ENCODE measurements at places on chromosomes 3 and 15.

- DNase-seq = no peak
Observed at GRCh38 chr3:134330883-134331810, 43.1 kb downstream of the AMOTL2 start.

DNA sequence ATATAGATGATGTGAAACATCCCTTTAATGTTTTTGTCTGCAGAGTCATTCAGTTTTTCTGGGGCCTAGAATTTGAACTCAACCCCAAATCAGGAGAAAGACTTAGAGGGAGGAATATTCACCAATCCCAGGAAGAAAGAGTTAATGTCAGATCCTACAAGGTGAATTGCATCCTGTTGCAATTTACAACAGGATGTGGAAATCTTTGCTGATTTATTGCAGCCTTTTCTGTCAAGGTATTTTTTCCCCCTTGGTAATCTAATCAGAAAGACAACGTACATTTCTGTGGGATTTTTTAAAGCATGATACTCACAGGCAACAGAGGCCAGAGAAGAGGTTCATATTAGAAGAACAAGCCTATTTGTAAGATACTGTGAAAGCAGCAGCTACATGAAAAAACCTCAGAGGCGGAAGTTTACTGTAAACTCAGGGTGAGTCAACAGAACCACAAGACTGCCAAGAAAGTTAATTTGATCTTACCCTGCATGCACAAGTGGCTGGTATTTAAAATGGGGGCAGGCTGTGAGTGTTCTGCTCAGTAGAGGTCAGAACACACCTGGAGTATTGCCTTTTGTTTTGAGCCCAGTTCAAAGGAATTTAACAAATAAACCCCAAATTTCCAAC, 531.9 kb downstream of the AGBL1 start:
- DNase-seq = no peak

- DNase-seq = no peak
Observed at GRCh38 chr15:31427411-31427810, 100.8 kb downstream of the KLF13 start.

GRCh38 chr3:66066963-66067617, 28.4 kb upstream of the MAGI1 start:
- DNase-seq = no peak

- no peak for DNase-seq
Observed at GRCh38 chr3:46214751-46215352, 6.7 kb upstream of the CCR1 start.

DNA sequence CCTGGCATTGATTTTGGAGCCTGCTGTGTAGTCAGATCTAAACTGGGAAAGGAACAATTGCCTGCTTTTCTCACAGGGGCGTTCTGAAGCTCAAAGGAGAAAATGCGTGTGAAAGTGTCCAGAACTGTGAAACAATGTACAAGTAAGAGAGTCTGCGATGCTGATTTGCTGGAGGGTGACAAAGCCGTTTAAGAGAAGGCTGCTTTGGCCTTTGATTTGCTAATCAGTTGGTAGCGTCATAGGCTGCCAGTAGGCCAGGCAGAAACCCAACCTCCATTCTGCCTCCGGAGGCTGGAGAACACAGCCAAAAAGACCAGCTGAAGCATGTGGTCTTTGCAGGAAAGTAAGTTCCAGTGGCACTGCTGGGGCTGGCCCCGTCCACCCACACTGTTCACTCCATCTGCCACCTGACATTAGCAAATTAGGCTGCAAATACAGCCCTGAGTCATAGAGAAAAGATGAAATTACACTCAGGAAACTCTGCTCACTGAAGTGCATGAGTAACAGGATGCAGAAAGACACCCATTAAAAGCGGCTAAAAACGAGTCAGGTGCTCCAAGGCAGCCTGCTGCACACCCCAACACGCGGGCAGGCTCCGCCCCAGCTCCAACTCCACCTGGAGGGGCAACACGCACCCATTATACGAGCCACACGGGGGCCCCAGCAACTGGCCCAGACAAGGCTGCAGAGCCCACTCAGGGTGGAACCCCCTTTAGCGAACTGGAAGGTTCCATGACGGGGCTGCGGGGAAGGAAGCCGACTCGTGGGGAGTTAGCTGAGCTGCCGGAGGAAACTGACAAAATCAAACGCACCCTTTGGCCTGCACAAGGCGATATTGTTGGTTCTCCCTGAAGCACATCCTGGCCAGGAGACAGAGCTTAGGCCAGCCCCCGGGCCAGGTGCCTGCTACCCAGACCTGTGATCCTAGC, 31.6 kb downstream of the ZDHHC19 start:
- peak; percentile 82 for DNase-seq

DNA sequence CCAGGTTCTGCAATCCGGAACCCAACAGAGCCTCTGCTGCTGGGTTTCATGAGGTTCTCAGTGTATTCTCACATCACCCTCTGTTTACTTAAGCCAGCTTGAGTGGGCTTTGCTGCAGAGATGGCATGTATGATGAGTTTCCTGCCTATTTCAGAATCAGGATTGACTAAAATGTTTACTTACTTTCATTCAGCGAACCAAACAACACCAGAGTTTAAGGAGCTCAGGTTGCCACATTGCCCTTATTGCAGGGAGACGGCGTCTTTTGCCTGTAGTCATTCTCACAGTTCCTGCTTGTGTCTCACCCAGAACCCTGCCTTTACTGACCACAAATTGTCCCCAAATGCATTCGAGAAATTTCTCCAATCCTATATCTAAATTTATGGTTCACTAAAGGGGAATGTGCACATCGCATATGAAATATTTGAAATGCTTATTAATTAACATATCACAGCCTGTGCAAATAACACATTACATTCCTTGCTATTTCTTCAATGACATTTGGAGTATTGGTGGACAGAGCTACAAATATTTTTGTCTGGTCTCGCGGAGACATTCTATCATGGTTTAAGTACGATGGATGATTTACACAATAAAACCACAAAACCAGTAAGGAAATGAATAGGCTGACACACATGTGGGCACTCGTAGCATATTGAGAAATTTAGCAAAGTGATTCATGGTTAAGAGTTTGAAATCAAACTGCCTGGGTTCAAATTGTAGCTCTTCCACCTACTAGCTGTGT, 377.2 kb upstream of the CFAP20DC start:
- DNase-seq = no peak

Measured in occipital lobe (tissue), 3 donors.